ENCODE measurements at places on chromosomes 3 and 15.

- no peaks in the 10 kb centered on the region for H3K4me1 ChIP-seq
- no peaks in the 10 kb centered on the region for H3K36me3 ChIP-seq
- DNase-seq, result no peak
- no peak overlapping the region for H3K27ac ChIP-seq
- H3K27me3 ChIP-seq, result no peaks in the 10 kb centered on the region
- H3K4me3 ChIP-seq, result no peak overlapping the region
These were observed 109.6 kb upstream of the TMCO5A start for GRCh38 chr15:37824717-37825382.

GRCh38 chr3:194030372-194030771 lies 105.6 kb upstream of the HES1 start:
- H3K4me3 ChIP-seq, result no peak overlapping the region
- H3K27ac ChIP-seq, result no peak overlapping the region
- peaks cover 10% of the 10 kb centered on the region for H3K4me1 ChIP-seq
- no peak for DNase-seq
- H3K36me3 ChIP-seq, result no peaks in the 10 kb centered on the region

GRCh38 chr3:125271127-125271526 lies 58.6 kb upstream of the SLC12A8 start:
- no peaks in the 10 kb centered on the region for H3K36me3 ChIP-seq
- DNase-seq, result peak; percentile 20
- H3K4me3 ChIP-seq, result no peak overlapping the region
- H3K27me3 ChIP-seq, result no peaks in the 10 kb centered on the region
- no peak overlapping the region for H3K27ac ChIP-seq

DNA sequence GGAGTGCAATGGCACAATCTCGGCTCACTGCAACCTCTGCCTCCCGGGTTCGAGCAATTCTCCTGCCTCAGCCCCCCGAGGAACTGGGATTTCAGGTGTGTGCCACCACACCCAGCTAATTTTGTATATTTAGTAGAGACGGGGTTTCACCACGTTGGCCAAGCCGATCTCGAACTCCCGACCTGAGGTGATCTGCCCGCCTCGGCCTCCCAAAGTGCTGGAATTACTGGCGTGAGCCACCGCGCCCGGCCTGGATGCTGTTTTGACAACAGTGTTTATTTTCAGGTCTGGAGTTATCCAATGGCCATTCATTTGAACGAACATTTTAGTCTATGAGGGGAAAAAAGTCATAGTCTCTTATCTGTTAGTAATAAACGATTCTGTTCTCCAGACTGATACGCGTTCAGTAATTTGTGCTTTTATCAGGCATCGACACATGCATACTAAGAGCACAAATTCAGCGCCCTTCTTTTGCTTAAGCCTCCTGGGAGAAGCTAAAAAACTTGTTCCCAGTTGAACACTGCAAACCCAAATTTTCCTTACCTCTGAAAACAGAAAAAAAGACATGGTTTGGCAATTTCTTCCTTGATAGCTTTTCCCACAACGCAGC lies 1.3 kb downstream of the B3GALNT1 start:
- H3K27ac ChIP-seq, result no peak overlapping the region
- DNase-seq, result no peak
- no peaks in the 10 kb centered on the region for H3K36me3 ChIP-seq
- H3K27me3 ChIP-seq, result peaks cover 5% of the 10 kb centered on the region
- no peak overlapping the region for H3K4me3 ChIP-seq

DNA sequence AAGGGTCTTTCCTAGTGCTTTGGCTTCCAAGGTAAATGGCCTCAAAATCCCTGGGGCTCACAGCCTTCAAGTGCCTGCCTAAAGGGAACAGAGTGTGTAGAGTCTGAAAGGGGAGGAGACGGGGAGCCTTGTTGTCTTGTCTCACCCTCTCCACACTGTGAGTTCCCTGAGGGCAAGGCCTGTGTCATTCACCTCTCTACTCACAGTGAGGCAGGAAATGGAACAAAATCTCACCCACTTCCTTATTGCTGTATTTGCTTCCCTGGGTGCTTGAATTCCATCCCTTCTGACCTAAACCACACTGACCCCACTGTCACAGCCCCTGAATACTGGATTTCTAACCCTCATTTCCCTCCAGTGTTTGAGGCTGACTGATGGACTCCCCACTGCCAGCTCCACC lies 197.5 kb downstream of the EPHB1 start:
- peaks cover 6% of the 10 kb centered on the region for H3K4me1 ChIP-seq
- no peak overlapping the region for H3K27ac ChIP-seq
- H3K27me3 ChIP-seq, result no peaks in the 10 kb centered on the region
- DNase-seq, result no peak
- no peaks in the 10 kb centered on the region for H3K36me3 ChIP-seq

GRCh38 chr3:190912736-190913135 lies 50.2 kb upstream of the GMNC start:
- no peaks in the 10 kb centered on the region for H3K4me1 ChIP-seq
- no peak for DNase-seq
- no peak overlapping the region for H3K27ac ChIP-seq
- H3K36me3 ChIP-seq, result no peaks in the 10 kb centered on the region

- H3K4me3 ChIP-seq, result no peak overlapping the region
- no peaks in the 10 kb centered on the region for H3K27me3 ChIP-seq
- DNase-seq, result no peak
- H3K36me3 ChIP-seq, result no peaks in the 10 kb centered on the region
- peaks cover 3% of the 10 kb centered on the region for H3K4me1 ChIP-seq
These were observed 392.1 kb downstream of the TUSC7 start for GRCh38 chr3:117101697-117102096.

DNA sequence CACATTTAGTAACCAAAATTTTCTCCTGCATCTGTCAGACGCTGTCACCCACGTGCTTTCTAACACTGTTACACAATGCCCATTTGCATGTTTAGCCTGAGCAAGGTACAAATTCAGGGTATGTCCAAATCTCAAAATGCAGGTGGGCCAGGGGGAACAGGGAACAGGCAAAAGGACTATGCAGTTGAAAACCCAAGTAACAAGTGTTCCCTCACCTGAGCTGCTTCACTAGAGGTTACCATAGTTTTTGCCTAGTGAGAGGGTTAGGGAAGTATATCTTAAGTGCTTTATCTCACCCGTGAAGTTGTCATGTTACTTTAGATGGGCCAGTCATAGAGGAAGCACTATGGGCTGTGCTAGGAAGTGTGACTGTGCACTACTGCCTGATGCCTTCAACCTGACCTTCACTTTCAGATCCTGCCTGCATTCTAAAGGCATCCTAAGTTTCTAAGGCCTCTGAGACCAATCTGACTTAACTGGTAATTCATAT lies 6.0 kb upstream of the TMEM87A start:
- no peak for DNase-seq
- no peak overlapping the region for H3K27ac ChIP-seq
- H3K27me3 ChIP-seq, result no peaks in the 10 kb centered on the region
- no peaks in the 10 kb centered on the region for H3K36me3 ChIP-seq

DNA sequence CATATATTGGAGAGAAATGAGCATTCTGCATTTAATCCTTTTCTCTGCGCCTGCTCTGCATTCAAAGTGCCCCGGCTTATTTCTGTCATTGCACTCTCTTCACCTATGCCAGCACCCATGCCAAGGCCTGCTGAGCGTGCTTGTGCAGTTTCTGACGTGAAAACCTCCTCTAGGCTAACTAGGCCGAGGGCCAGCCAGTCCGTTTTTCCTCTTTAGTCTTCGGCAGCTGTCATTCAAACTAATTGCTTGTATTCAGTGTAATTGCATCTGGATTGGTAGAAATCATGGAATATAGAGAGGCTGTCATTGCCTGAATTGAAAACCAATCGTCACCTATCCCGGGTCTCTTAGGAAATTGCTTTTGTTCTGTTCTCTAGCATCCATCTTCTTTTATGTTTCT lies 94.0 kb downstream of the ARPP21 start:
- H3K36me3 ChIP-seq, result no peaks in the 10 kb centered on the region
- no peaks in the 10 kb centered on the region for H3K4me1 ChIP-seq
- H3K27me3 ChIP-seq, result 0 out of 2 replicates have a peak, but pooled peaks cover 1% of the 10 kb centered on the region
- no peak overlapping the region for H3K4me3 ChIP-seq
- H3K27ac ChIP-seq, result no peak overlapping the region

- H3K36me3 ChIP-seq, result no peaks in the 10 kb centered on the region
- DNase-seq, result no peak
- H3K4me3 ChIP-seq, result no peak overlapping the region
- H3K27me3 ChIP-seq, result no peaks in the 10 kb centered on the region
- peaks cover 4% of the 10 kb centered on the region for H3K4me1 ChIP-seq
These were observed 102.4 kb upstream of the HACD2 start for GRCh38 chr3:123687286-123687685.

GRCh38 chr3:127900536-127900935 lies 14.5 kb upstream of the KBTBD12 start:
- DNase-seq, result no peak
- no peak overlapping the region for H3K27ac ChIP-seq
- no peaks in the 10 kb centered on the region for H3K27me3 ChIP-seq
- no peak overlapping the region for H3K4me3 ChIP-seq
- H3K36me3 ChIP-seq, result no peaks in the 10 kb centered on the region
- no peaks in the 10 kb centered on the region for H3K4me1 ChIP-seq

GRCh38 chr3:103684904-103685303 lies 1250.1 kb downstream of the ZPLD1 start:
- H3K4me1 ChIP-seq, result no peaks in the 10 kb centered on the region
- no peaks in the 10 kb centered on the region for H3K27me3 ChIP-seq
- no peak for DNase-seq
- no peaks in the 10 kb centered on the region for H3K36me3 ChIP-seq
- no peak overlapping the region for H3K4me3 ChIP-seq

- H3K36me3 ChIP-seq, result no peaks in the 10 kb centered on the region
- no peak overlapping the region for H3K4me3 ChIP-seq
- no peaks in the 10 kb centered on the region for H3K27me3 ChIP-seq
- no peak overlapping the region for H3K27ac ChIP-seq
- no peaks in the 10 kb centered on the region for H3K4me1 ChIP-seq
These were observed 256.2 kb downstream of the RORA start for GRCh38 chr15:60972866-60973265.

GRCh38 chr3:6571448-6571847 lies 289.5 kb upstream of the GRM7 start:
- H3K27me3 ChIP-seq, result no peaks in the 10 kb centered on the region
- H3K4me1 ChIP-seq, result no peaks in the 10 kb centered on the region
- no peak overlapping the region for H3K27ac ChIP-seq
- no peak overlapping the region for H3K4me3 ChIP-seq

DNA sequence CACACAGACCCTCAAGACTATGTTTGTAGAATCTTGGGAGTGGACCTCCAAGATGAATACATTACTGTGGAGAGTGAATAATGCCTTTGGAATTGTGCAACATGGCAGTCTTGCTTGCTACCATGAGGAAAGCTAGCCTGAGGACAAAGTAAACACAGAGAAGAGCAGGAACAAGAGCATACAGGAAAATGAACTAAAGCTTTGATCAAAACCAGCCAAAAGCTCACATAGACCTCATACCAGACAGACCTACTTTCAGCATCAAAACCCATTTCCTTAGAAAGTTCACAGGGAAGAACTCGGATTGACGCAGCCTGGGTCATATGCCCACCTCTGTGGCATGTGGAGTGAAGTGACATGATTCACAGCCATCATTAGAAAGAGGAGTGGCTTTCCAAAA lies 3.3 kb upstream of the RAB8B start:
- H3K36me3 ChIP-seq, result no peaks in the 10 kb centered on the region
- no peak for DNase-seq
- H3K4me1 ChIP-seq, result peaks cover 1% of the 10 kb centered on the region
- no peaks in the 10 kb centered on the region for H3K27me3 ChIP-seq

DNA sequence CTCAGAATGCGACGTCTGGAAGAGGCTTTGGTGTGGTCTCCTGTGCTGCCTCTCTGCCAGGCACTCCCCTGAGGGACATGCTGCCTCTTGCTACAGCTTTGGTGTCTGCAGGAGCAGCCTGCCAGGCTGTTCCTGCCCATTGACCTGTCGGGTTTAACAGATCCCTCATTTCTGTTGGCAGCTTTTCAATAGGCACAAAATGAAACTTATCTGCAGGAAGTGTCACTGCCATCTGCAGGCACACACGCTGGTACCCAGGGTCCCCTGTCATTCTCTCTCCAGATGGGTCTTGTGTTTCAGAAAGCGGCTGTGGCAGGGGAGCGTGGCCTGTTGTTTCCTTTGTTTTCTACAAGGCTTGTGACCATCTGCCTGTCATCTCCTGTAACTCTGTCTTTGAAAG lies 328.3 kb upstream of the CHRM5 start:
- H3K27ac ChIP-seq, result no peak overlapping the region
- no peaks in the 10 kb centered on the region for H3K36me3 ChIP-seq
- no peak overlapping the region for H3K4me3 ChIP-seq
- DNase-seq, result no peak

GRCh38 chr3:163766112-163766511 lies 1312.2 kb downstream of the SI start:
- no peaks in the 10 kb centered on the region for H3K27me3 ChIP-seq
- no peaks in the 10 kb centered on the region for H3K4me1 ChIP-seq
- no peak overlapping the region for H3K27ac ChIP-seq
- no peaks in the 10 kb centered on the region for H3K36me3 ChIP-seq

DNA sequence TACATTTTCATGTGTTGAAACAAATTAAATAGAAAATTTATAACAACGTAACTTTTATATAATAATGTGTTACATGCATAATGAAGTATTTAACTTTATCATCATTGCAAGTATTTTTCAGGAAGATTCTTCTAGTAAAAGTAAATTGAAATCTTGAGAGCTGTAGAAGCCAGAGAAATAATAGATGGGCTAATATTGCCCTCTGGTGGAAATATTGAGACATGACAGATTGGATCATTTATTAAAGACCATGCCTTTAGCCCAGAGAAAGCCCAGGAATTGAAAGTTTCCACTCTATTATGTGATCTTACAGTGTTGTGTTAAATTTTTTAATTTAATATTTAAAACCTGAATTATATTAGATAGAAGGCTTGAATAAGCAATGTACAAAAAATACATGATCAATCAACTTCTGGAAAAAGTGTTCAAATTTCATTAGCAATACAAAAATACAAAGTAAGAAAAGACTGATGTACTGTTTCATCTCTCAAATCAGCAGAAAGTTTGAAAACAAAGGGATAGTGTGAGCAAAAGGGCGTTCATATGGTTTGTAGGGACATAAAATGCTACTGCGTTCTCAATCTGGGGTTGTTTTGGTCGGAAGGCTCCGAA lies 52.7 kb upstream of the SPTSSB start:
- no peaks in the 10 kb centered on the region for H3K36me3 ChIP-seq
- H3K4me3 ChIP-seq, result no peak overlapping the region

DNA sequence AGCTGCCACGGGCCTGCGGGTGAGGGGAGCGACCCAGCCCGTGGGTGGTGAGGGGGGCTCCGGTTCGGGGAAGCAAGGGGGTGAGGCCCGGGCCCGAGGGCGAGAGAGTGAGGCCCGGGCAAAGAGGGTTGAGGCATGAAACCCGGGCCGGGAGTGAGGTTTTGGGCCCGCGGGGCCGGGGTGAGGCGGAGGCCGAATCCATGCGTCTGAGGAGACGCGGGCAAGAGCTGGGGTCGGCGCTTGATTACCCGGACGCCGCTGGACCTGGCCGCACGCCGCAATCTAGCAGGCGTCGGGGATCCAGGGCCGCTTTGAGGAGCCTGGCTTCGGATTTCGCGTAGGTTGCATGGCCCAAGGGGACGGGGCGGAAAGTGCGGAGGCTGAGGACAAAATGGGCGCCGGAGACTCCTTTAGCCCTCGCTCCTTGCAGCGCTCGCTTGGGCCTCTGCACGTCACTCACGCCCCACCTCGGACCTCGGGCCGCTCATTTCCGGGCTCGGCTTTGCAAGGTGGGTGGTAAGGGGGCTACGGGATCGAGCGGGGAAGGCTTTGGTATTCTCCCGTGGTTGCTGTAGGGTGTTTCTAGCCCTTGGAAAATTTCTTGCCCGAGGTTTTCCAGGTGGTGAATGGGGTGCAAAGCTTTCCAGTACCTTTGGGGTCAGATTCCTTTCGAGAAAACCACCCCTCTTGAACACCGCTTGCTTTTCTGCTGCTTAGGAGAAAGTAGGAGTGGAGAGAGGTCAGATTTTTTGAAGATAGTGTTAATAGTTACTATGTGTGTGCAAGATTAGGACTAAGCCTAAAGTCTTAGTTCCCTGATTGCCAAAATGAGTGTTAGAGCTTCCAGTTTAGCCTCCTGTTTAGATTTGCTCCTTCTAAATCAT lies 827 bp downstream of the SLC25A36 start:
- H3K27ac ChIP-seq, result no peak overlapping the region
- H3K27me3 ChIP-seq, result no peaks in the 10 kb centered on the region
- no peaks in the 10 kb centered on the region for H3K36me3 ChIP-seq
- no peaks in the 10 kb centered on the region for H3K4me1 ChIP-seq
- DNase-seq, result peak; percentile 11
